ENCODE measurements at places on chromosomes 11 and 22.

DNA sequence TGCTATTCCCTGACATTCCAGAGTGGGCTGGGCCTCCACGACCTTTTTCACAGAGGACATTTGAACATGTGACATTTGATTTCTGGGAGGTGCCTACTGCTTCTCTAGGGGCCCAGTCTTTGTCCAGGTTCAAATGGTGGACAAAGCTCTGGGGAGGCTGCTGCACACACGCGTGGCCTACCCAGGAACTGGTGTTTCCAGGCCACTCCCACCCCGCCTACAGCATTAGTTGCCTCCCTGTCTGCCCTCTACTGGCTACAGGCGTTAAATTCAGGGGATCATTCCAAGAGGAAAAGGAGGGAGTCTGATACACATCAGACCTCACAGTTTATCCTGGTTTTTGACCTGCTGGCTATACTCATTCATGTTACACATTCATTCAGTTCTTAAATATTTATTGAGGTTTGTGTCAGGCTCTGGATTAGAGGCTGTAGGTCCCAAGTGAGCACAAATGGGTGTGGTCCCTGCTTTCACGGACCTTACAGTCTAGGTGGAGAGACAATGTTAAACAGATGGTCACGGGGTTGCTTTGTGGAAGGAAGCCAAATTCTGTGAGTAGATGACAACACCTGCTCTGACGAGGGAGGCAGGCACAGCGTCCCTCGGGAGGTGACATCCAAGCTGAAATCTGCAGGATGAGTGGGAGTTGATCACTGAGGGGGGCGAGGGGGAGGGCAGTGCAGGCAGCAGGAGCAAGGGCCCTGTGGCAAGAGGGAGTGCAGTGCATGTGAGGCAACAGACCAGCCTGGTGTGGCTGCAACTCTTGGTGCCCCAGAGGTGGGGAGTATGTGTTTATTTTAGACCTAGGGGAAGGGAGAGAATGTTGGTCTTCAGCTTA, 11.8 kb downstream of the TUB start:
- no peak overlapping the region for H3K4me3 ChIP-seq
- no peaks in the 10 kb centered on the region for H3K27me3 ChIP-seq
- no peak overlapping the region for H3K27ac ChIP-seq
- no peaks in the 10 kb centered on the region for H3K36me3 ChIP-seq
- DNase-seq = peak; percentile 43

GRCh38 chr22:36236388-36237319, 2.7 kb downstream of the APOL2 start:
- no peak for DNase-seq
- H3K4me1 ChIP-seq = peaks cover 17% of the 10 kb centered on the region
- H3K4me3 ChIP-seq = no peak overlapping the region
- H3K27ac ChIP-seq = peak overlapping the region; percentile 89

- peak within 1 kb of the TSS; percentile 5 for H3K4me3 ChIP-seq
- no peak for DNase-seq
- H3K36me3 ChIP-seq = no peaks in the 10 kb centered on the region
- H3K4me1 ChIP-seq = peaks cover 2% of the 10 kb centered on the region
- no peaks in the 10 kb centered on the region for H3K27me3 ChIP-seq
Measured at GRCh38 chr22:19723232-19723982, at the start of gene GP1BB. Gene GP1BB (plus strand): TSS chr22:19723539. CDS start chr22:19723570, 31 bp downstream.

DNA sequence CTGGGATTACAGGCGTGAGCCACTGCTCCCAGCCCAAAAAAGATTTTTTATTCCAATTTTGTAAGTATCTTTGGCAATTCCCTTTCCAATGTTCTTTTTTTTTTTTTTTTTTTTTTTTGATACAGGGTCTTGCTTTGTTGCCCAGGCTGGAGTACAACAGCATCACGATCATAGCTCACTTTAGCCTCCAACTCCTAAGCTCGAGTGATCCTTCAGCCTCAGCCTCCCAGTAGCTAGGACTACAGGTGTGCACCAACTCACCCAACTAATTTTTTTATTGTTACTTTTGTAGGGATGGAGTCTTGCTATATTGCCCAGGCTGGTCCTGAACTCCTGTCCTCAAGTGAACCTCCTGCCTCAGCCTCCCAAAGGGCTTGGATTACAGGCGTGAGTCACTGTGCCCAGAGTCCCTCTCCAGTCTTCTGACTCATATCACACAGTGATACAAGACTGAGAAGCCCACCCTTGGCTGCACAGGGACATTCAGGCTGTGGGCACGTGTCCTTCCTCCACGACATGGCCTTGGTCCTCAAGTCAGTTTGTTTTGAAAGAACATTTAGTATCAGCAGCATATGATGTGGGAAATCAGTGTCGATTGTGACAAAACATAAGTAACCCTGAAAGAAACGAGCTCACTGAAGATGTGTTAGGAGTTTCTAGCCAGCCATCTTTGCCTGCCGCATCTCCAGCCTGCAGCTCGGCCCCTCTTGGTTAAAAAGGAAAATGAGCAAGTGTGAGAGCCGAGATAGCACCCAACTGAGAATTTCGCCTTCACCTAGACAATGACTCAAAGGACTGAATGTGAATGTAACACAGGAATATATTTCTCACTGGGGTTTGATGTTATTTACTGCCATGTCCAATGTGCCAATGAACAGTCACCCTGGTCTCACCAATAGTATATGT, 175.5 kb downstream of the MN1 start:
- H3K4me1 ChIP-seq = no peaks in the 10 kb centered on the region
- H3K36me3 ChIP-seq = no peaks in the 10 kb centered on the region
- H3K27ac ChIP-seq = no peak overlapping the region
- DNase-seq = no peak
- H3K4me3 ChIP-seq = no peak overlapping the region

DNA sequence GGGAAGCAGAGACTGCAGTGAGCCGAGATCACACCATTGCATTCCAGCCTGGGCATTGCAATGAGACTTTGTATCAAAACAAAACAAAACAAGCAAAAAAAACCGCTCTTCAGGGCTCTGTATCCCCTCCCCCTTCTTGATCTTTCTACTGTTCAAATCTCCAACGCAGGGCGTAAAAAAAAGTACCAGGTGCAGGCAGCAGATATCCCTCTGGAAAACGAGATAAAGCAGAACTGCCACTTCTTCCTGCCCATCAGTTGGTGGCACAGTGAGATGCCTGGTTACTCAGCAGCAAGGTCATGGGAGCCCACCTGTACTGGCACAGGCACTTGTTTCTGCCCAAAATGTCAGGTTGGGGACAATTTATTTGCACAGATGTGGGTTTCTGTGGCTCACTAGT, 11.2 kb downstream of the CCS start:
- no peaks in the 10 kb centered on the region for H3K36me3 ChIP-seq
- H3K27ac ChIP-seq = no peak overlapping the region
- H3K27me3 ChIP-seq = no peaks in the 10 kb centered on the region
- DNase-seq = no peak

GRCh38 chr22:45529971-45530575, 27.4 kb downstream of the FBLN1 start:
- no peaks in the 10 kb centered on the region for H3K36me3 ChIP-seq
- H3K27me3 ChIP-seq = no peaks in the 10 kb centered on the region
- H3K4me3 ChIP-seq = no peak overlapping the region
- H3K4me1 ChIP-seq = no peaks in the 10 kb centered on the region

GRCh38 chr22:26573026-26573662, 16.8 kb downstream of the TPST2 start:
- peak; percentile 34 for DNase-seq
- H3K4me3 ChIP-seq = no peak overlapping the region
- H3K36me3 ChIP-seq = no peaks in the 10 kb centered on the region

DNA sequence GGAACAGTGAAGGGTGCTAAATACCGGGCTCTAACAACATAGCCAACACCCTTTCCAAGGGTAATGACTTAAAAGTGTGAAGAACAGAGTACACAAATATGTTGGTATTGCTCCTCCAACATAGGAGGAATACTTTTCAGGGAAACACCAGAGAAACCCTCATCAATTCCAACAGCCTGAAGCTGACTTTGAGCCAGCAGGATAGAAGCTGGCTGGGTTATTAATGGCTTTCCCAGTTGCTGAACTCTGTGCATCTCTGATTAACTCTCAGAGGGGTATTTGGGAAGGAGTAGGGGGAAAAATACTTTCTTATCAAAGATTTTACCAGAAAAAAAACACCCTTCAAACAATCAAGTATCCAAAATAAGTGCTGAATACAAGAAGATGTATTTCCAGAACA, 95.6 kb downstream of the AMBRA1 start:
- H3K27ac ChIP-seq = no peak overlapping the region
- no peak for DNase-seq
- H3K36me3 ChIP-seq = no peaks in the 10 kb centered on the region
- H3K27me3 ChIP-seq = no peaks in the 10 kb centered on the region
- no peaks in the 10 kb centered on the region for H3K4me1 ChIP-seq
- H3K4me3 ChIP-seq = no peak overlapping the region

DNA sequence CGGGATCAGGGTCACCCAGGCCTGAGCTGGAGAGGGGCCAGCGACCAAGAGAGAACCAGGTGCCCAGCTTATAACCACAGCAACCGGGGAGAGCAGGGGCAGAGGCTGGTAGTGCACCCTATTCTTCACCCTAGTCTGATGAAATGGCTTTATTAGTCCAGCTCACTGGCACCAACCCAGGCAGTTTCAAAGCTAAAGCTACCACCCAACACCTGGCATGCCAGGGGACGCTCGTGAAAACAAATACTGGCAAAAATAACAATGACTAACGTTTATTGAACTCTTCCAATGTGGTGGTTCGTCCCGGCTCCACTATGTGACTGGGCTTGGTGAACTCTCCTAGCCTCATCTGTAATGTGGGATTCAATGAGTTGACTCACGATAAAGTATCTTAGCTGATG, 30.6 kb downstream of the SCGB1A1 start:
- H3K4me3 ChIP-seq = no peak overlapping the region
- H3K4me1 ChIP-seq = peaks cover 10% of the 10 kb centered on the region
- no peaks in the 10 kb centered on the region for H3K27me3 ChIP-seq
- no peak overlapping the region for H3K27ac ChIP-seq
- peak; percentile 63 for DNase-seq

DNA sequence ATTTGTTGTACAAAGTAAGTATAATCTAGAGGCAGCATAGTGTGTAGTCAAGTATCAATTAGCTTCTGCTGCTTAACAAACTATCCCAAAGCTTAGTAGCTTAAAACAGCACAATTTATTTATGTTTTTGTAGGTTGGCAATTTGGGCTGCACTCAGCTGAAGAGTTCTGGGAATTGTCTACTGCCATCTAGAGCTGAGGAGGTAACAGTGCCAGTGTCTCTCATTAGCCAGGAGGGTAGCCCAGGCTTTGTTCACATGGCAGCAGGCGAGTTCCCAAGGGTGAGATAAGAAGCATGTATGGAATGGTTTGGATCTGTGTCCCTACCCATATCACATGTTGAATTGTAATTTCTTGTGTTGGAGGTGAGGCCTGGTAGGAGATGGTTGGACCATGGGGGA, 45.8 kb upstream of the SLN start:
- H3K27me3 ChIP-seq = no peaks in the 10 kb centered on the region
- DNase-seq = no peak
- H3K4me3 ChIP-seq = no peak overlapping the region
- H3K4me1 ChIP-seq = no peaks in the 10 kb centered on the region
- H3K27ac ChIP-seq = no peak overlapping the region

DNA sequence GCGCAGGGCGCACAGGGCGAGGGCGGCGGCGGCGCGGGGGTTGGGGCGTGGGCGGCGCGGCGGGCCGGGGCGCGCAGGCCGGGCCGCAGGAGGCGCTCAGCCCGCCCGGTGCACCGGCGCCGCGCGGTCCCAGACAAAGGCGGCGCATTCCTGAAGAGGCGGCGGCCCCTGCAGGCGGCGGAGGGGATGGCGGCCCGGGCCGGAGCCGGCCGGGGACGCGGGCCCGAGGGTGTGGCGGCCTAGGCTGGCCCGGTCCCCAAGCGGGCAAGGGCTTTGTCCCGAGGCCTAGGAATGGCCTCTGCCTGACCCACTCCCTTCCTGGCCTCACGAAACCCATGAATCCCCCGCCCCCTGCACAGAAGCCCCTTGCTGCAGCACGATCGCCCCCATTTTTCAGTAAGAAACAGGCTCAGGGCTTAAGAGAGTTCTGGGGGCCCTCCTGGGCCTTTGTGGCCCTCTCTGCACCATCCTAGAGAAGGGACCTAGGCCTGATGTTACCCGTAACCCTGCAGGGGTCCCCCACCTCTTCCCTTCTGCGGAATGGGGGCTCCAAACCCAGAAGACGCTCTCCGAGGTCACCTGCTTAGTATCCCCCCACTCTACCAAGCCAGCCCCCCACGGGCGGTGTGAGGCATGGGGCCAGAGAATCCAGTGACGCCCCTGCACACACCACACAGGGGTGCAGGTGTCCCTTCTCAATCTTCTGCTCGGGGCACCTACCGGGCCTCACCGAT, at the start of gene RTN4R:
TSS of gene RTN4R (minus strand) at position 40 of the 734 bp plus-strand sequence. CDS start 226 bp downstream, outside the sequence.
- H3K4me3 ChIP-seq = peak within 1 kb of the TSS; percentile 60
- H3K27ac ChIP-seq = peak within 1 kb of the TSS; percentile 55
- H3K4me1 ChIP-seq = no peaks in the 10 kb centered on the region
- no peaks in the 10 kb centered on the region for H3K36me3 ChIP-seq

DNA sequence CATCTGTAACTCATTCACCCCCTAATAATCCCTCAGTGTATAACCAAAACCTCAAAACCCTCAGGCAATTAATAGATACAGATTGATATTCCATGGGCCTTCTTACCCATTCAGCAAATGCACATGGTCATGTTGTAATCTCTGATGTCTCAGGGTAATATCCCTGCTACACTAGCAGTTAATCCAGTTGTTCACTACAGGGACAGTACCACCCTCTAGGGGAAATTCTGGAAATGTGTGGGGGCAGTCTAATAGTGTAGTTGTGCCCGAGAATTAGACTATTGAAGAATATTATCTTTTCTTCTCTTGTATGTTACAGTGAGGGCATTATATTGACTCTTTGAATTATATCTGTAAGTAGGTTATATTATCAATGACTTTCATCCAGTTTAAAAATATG, 175.4 kb downstream of the CWF19L2 start:
- no peaks in the 10 kb centered on the region for H3K4me1 ChIP-seq
- no peak overlapping the region for H3K4me3 ChIP-seq
- no peak overlapping the region for H3K27ac ChIP-seq

DNA sequence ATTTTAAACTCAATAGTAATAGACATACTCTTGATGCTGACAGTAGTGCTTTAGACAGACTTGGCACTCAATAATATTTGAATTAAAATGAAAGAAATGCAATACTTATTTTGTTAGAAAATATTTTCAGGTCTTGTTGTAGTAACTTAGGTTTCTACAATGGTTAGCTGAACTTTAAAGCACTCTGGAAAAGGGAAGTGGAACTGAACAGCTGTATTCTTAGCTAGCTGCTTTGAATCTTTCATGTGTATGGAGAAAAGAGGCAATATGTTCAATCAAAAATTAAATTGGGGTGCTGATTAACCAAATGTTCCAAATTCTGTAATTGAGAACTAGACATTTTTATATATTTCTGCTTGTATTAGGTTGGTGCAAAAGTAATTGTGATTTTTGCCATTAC, 517.9 kb upstream of the RAG2 start:
- H3K4me1 ChIP-seq = no peaks in the 10 kb centered on the region
- H3K4me3 ChIP-seq = no peak overlapping the region
- H3K36me3 ChIP-seq = no peaks in the 10 kb centered on the region
- H3K27me3 ChIP-seq = no peaks in the 10 kb centered on the region

- H3K27ac ChIP-seq = no peak overlapping the region
- H3K4me3 ChIP-seq = no peak overlapping the region
- H3K36me3 ChIP-seq = no peaks in the 10 kb centered on the region
Measured at GRCh38 chr11:106400949-106401570, 323.6 kb downstream of the AASDHPPT start.

All from prostate gland (tissue), 2 donors.